ENCODE measurements at places on chromosomes 3 and 15. TPM values are rescaled to one million over a fixed set of nuclear protein-coding genes. Genes with fewer than 3 reads are reported as not detected.
A peak's percentile ranks its signal among the peaks of the same experiment; 100 is the strongest.

DNA sequence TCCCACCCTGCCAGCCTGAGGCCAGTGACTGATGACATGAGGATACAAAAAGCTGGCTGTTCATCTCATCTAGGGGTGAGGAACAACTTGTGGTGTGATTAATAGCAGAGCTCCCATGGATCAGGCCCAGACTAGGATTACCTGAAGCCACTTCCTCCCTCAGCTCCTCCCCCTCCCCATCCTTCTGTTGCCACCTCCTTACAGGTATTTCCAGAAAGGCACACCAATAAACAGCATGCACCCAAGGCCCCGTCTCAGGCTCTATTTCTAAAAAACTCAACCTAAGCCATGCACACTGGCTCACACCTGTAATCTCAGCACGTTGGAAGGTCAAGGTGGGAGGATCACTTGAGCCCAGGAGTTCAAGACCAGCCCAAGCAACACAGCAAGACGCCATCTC lies 54.1 kb downstream of the SRGAP3 start:
- DNase-seq: no peak

DNA sequence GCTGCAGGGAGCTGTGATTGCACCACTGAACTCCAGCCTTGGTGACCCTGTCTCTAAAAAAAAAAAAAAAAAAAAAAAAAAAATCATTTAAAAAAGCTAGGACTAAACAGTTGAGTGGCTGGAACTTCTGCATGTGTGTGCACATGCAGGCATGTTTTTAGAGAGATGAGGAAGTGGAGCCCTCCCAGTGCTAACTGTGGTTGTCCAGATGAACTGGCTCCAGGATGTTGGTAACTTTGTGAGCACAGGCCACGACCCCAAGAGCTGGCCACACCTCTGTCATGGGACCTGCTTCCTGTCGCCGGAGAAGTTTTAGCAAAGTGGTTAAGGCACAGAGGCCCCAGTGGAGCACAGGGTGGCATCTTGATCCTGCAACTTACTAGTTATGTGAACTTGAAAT lies 27.0 kb downstream of the CHCHD6 start:
- no peak for DNase-seq

Gene FAM162A
- total RNA-seq: 82.0 TPM

DNA sequence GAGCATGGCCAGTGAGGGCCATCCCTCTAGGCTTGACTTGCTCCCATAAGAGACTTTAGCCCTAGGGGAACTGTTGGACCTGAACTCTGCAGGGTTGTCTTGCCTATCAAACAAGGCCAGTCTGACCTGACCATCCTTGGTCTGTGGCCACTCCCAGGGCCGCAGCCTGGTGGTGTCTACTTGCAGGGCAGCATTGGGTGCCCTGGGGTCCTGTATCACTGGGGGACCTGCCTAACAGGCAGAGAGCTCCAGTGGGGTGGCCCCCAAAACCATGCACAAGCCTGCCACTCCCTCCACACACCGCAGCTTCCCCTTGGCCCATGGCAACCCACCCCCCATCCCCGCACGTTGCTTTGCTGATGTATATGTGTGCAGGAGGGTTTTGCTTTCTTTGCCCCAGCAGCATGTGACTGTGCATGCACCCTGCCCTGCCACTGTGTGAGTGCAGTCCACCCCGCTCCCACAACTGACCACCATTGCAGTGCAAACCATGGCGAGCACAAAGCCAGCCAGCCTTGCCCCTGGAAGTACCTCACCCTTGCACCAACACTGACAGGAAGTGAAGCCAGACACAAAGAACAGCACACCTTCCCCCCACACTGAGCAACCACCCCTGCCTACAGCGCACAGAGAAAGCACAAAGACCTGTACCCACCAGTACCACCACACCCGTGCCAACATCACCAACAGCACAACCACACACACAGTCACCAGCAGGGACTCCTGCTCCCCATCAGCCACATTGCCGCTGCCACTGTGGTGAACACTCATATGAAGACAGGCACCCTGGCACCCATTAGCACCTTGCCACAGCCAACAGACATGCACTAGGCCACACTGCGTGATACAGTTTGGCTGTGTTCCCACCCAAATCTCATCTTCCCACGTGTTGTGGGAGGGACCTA lies 88.8 kb downstream of the SENP7 start:
- no peak for DNase-seq

GRCh38 chr15:100949691-100950090 lies 30.5 kb downstream of the LRRK1 start:
- no peak for DNase-seq

GRCh38 chr3:190811775-190812480 lies 50.6 kb downstream of the GMNC start:
- peak; percentile 2 for DNase-seq

DNA sequence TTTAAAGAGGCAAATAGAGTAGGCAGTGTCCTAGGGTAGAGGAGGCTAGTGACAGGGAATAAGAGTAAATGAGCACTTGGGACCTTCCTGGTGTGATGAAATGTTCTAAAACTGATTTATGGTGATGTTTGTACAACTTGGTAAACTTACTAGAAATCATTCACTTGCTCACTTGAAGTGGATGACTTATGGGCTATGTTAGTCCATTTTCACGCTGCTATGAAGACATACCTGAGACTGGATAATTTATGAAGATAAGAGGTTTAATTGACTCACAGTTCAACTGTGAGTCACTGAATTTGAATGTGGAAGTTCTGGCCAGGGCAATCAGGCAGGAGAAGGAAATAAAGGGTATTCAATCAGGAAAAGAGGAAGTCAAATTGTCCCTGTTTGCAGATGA lies 31.7 kb upstream of the DHX36 start:
- DNase-seq: no peak

- DNase-seq: peak; percentile 89
These were observed 762 bp downstream of the CTNNB1 start for GRCh38 chr3:41199866-41200668.

- no peak for DNase-seq
These were observed 944.6 kb downstream of the CADM2 start for GRCh38 chr3:85903434-85903833.

GRCh38 chr3:3806092-3806491 lies 6.9 kb downstream of the LRRN1 start:
- no peak for DNase-seq

Gene RCCD1
- total RNA-seq: 39.4 TPM

GRCh38 chr3:13150624-13151023 lies 77.4 kb upstream of the IQSEC1 start:
- no peak for DNase-seq

Gene TNFSF10
- total RNA-seq: not detected

DNA sequence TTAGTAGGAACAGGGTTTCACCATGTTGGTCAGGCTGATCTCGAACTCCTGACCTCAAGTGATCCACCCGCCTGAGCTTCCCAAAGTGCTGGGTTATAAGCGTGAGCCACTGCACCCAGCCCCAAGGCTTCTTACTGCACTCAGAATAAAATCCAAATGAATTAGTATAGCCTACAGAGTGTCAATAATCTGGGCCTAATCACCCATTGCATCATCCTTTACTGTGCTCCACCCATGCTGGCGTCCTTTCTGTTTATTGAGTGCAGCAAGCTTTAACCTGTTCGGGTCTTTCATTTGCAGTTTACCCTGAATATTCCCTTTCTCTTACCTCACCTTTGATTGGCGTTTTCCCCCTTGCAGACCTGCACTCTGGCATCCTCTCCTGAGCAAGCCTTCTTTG lies 77.7 kb downstream of the CEP63 start:
- DNase-seq: no peak

DNA sequence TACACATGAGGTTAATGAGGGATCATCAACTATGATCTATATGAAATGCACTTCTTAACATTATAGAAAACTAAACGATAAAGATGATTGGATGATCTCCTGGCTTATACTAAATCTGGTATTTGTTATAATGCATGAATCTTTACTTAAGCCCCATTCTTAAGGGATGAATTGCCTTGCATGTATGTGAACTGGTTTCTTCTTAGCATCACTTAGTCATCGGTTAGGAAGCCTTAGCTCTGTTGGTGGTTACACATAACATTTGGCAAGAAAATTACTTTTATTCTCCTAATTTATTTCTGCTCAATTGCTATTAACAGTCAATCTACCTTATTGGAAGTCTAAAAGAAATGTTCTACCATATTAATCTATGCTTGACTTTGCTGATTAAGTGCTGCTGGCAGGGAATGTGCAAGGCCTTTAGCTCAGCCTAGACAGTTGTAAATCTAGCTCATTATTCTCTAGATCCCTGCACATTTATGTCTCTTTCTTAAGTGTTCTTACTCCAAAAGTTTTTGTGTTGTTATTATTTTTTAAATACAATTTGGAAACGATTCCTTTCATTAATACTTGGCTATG lies 356.0 kb downstream of the ZPLD1 start:
- DNase-seq: no peak

DNA sequence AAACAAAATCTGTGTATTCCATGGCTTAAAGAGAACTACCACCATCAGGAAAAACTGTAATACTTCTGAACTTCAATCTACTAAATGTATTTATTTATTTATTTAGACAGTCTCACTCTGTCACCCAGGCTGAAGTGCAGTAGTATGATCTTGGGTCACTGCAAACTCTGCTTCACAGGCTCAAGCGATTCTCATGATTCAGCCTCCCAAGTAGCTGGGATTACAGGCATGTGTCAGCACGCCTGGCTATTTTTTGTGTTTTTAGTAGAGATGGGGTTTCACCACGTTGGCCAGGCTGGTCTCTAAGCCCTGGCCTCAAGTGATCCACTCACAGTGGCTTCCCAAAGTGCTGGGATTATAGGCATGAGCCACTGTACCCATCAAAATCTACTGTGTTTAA lies 202.3 kb upstream of the POU1F1 start:
- DNase-seq: no peak

Gene CLRN1
- total RNA-seq: 0.22 TPM

GRCh38 chr3:187743195-187744141 lies 1.8 kb downstream of the BCL6 start:
- DNase-seq: peak; percentile 71

Gene TMEM207
- not detected for total RNA-seq

DNA sequence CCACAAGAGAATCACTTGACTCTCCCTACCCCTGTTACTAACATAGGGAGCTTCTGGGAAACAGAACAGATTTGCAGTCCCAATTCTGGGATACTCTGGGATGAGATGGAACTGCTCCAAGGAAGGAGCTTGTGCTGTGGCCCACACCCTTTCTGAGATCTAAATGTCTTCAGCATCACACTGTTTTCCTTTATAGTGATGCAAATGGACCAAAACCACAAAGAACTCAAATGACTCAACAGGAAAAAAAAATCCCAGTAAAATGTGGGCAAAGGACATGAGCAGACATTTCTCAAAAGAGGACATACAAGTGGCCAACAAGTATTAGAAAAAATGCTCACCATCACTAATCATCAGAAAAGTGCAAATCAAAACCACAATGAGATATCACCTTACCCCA lies 155.6 kb downstream of the NECTIN3 start:
- DNase-seq: no peak

- no peak for DNase-seq
These were observed 200.8 kb upstream of the C2CD4B start for GRCh38 chr15:62365795-62366442.

Gene IGF2BP2
- total RNA-seq: 122 TPM

GRCh38 chr3:150308481-150309256 lies 99.4 kb upstream of the TSC22D2 start:
- DNase-seq: no peak

GRCh38 chr3:129238945-129239705 lies 10.3 kb upstream of the COPG1 start:
- DNase-seq: no peak

DNA sequence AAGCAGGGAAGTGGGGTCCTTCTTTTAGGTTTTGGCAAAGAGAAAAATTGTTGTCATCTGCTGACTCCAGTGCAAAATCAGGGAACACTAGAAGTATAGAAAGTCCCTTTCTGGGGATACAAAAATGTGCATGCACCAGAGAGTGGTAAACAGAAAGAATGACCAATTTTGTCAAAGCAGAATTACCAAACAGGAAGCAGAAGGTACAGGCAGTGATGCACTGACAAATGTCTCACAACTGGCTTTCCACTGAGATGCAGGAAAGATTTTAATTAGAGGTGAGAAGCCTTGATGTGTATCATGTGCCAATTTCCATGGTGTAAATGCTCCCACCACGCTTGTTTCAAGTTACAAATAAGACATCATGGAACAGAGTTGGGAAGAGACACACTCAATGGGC lies 66.0 kb downstream of the TRIM69 start:
- DNase-seq: no peak

Gene IGSF11
- 0.89 TPM for total RNA-seq

DNA sequence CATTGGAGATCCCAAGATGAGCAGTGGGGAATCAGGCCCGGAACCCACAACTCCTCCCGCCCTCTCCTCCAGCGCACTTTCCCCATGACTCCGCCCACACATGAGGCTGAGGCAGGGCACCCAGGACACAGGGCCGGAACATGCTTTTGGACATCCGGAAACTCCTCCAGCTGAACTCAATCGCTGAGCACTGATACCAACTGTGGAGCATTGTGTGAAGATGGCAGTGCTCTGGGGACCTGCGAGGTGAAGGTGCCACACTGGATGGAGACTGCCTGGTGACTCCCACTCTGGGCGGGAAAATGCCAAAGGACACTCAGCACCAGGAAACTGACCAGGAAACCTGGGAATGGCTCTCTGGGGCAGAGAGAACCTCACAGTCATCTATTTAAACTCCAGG lies 189.1 kb downstream of the FAM43A start:
- no peak for DNase-seq

GRCh38 chr3:195815169-195815771 lies 3.5 kb upstream of the MUC4 start:
- no peak for DNase-seq

GRCh38 chr3:170440344-170440743 lies 21.7 kb downstream of the CLDN11 start:
- DNase-seq: no peak

DNA sequence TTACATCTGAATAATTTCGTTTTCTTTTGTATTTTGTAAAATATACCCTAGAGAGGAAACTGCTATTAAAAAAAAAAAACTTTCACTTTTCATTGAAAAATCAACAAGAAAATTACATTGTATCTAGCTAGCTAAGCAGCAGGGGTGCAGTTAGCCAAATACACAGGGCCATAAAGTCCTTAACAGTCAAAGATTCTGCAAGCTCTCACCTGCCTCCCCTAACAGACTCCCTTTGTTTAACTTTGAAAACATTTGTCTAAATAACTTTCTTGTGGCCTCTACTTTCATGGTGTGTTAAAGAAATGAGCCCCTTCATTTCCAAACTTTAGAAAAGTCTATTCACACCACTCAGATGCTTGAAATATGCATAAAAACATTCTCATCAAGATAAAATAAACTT lies 23.3 kb downstream of the CBLB start:
- DNase-seq: no peak

Gene GOLGA6D
- 1.1 TPM for total RNA-seq

Gene TPRG1
- total RNA-seq: 1.4 TPM

Gene CCDC39
- not detected for total RNA-seq

Gene FAIM
- 7.7 TPM for total RNA-seq

DNA sequence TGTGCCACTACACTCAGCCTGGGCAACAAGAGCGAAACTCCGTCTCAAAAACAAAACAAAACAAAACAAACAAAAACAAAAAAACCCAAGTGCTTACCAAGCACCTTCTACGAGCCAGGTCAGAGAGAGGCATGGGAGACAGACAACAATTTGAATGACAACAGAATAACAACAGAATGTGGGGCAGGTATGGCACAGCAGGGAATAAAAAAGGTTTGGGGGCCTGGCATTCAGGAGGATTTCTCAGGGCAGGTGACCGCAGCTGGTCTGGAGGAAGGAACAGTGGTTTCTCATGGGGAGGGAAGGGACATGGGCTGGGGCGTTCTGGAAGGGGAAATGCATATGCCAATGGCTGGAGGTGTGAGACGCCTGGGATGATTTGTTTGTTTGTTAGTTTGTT lies 22.5 kb upstream of the PARL start:
- DNase-seq: peak; percentile 72

Gene MNS1
- total RNA-seq: 0.52 TPM

Measured in H7 (cell line).